ENCODE measurements at places on chromosomes 1 and 21. TPM values are rescaled to one million over a fixed set of nuclear protein-coding genes. Genes with fewer than 3 reads are reported as not detected.

GRCh38 chr21:43575473-43575844 lies 83.8 kb downstream of the HSF2BP start:
- no peak for DNase-seq

Gene TINAGL1
- total RNA-seq: 4.7 TPM

Gene ETS2
- 12.0 TPM for total RNA-seq

DNA sequence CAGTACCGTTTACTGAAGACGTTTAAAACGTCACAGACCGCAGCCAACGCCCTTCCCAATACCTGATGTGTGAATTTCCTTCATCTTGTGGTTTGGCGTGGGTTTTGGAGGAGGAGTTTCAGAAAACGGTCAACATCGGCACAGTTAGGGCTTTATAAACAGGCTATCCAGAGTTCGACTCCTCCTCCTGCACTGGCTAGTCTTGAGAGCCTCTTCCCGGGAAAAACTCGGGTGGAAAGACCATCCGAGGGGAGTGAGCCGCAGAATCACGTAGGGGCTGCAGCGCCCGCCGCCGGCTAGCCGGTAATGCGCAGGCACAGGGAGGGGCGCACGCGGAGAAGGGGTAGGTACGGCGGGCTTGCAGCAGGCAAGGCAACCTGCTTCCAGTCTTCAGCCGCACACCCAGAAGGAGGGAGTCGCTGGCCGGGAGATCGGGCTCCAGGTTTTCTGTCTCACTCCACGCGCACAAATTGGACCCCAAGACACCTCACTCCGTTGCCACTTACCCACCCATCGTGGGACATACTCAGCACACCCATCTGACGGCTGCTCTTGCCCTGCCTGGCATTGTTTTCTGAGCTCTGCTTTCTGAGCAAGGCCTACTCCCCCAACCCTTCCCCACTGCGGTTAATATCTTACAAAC lies 25.4 kb downstream of the SLC19A2 start:
- DNase-seq: peak; percentile 77

GRCh38 chr1:150165622-150166612 lies 16.2 kb downstream of the PLEKHO1 start:
- no peak for DNase-seq

- no peak for DNase-seq
Observed at GRCh38 chr1:101924700-101925099, 72.0 kb downstream of the OLFM3 start.

DNA sequence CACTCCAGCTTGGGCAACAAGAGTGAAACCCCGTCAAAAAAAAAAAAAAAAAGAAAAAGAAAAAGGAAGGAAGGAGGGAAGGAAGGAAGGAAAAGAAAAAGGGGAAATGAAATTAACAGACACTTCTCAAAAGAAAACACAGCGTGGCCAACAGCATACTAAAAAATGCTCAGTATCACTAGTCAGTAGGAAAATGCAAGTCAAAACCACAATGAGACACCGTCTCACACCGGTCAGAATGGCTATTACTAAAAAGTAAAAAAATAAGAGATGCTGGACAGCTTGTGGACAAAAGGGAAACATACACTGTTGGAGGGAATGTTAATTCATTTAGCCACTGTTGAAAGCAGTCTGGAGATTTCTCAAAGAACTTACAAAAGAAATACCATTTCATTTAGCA lies 369.5 kb upstream of the BRINP3 start:
- no peak for DNase-seq

Gene LPAR3
- not detected for total RNA-seq

Gene FCRLB
- not detected for total RNA-seq

- no peak for DNase-seq
Observed at GRCh38 chr1:58914925-58915324, 131.1 kb upstream of the JUN start.
